Stimulated activated CD8-positive, alpha-beta memory T cell treated with anti-CD3 and anti-CD28 coated beads, Interleukin-7, amount 100 ng/mL, for 4 hours (primary cell): ENCODE measurements at places on chromosomes 11 and 22.

DNA sequence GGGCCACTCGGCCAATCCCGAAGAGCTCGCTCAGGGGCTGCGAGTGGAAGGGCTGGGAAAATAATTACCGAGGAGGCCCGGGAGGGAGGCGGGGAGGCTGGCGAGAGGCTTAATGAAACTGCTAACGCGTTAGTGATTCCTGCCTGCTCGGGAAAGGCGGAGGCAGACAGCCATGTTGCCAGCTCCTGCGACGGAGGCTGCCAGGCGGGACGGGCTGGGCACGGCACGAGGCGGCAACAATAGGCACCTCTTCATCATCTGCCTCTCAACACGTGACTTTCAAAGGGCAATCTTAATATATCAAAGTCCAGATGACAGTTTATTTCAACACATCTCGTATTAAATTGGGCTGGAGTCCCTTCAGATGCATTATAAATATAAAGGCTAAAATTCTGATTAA, 68.0 kb upstream of the TCF20 start:
- DNase-seq: no peak

DNA sequence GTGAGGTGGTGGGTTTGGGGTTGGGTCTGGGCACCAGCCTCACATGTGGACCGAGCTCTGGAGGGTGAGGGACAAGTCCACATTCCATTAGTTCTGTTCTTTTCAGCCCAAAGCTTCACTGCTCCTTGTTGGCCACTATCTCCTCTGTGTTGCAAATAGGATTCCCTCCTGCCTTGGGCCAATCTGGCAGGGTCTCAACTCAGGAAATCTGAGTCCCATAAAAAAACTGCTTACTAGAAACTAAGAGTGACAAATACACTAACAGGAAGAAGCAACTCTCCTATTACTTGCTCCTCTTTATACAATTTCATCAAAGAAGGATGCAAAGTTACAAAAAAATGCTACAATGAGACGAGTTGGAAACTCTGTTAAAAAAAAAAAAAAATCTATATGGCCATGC, 66.2 kb upstream of the CSNK1E start:
- no peak for DNase-seq

- DNase-seq: no peak
These were observed 23.3 kb upstream of the MMP7 start for GRCh38 chr11:102553835-102554282.

- DNase-seq: no peak
These were observed 46.4 kb upstream of the ALX4 start for GRCh38 chr11:44356351-44356750.

- no peak for DNase-seq
These were observed 49.2 kb upstream of the EMID1 start for GRCh38 chr22:29156507-29156906.

DNA sequence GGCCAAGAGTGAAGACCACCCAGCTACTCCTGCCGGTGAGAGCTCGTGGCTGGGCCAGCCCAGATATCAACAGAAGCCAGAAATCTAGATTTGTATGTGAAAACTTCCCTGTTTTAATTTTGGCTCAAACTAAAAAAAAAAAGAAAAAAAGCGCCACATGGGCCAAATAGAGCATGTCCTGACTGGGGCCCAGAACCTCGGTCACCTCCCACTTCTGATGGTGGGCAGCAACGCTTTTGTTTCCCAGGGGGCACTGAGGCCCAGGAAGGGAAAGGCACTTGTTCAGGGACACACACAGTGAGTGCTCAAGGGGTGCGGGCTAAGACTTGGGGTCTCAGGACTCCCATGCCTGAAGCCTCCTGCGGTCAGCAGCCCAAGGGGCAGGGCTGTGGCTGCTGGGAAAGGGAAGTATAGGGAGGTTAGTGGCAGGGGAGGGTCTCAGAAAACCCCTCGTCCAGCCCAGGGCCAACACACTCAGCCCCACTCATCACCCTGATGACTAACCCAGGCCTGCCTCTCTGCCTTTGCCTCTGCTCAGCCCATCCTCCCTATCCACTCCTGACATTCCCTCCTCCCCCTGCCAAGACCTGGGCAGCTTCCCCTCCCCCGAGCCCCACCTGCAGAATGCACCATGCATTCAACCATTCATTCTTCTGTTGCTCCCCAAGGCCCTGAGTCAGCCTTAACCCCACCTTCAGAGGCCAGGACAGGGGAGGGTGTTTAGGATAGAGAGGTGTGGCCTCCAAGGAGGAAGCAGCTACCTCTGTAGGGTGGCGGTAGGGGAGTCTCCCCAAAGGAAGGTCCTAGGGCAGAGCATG, 30.0 kb upstream of the TCF20 start:
- no peak for DNase-seq

DNA sequence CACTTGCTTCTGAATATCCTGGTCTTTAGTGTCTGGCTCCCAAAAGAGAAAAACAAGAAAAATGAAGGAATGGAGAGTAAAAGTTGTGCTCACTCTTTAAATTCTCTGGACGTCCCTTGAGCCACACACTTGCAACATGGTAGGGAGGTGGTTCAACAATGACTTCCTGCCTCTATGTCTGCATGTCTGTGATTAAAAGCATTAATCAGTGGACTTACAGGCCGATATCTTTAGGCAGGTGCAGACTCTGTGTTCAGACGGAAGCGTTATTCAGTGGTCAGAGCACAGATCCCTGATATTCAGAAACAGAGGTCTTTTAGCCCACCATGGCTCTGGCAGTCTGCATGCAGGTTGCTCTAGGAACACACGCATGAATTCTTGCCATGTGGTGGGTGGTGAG, 1920.0 kb upstream of the RAG2 start:
- DNase-seq: no peak

DNA sequence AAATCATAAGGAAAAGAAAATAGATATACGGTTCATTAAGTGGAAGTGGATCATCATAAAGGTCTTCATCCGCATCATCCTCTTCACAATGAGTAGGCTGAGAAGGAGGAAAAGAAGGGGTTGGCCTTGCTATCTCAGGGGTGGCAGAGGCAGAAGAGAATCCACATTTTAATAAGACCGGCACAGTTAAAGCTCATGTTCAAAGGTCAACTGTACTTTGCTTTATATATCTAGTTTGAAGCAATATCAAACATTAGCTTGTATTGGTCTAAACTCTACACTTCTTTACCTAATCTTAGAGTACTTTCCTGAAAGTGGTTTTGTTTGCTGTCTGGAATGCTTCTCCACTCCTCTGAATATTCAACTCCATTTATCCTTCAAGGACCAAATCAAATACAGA, 5.7 kb upstream of the PPFIBP2 start:
- DNase-seq: no peak
